CD4-positive, alpha-beta T cell (primary cell): ENCODE measurements at places on chromosomes 7 and 10. TPM values are rescaled to one million over a fixed set of nuclear protein-coding genes. Genes with fewer than 3 reads are reported as not detected.

Gene PDE6C
- total RNA-seq = not detected

- no peaks in the 10 kb centered on the region for H3K36me3 ChIP-seq
- no peak overlapping the region for H3K27ac ChIP-seq
- no peak for DNase-seq
Observed at GRCh38 chr7:137717811-137718271, 128.9 kb downstream of the DGKI start.

GRCh38 chr10:118594392-118595063 lies 920 bp downstream of the PRLHR start:
- H3K27ac ChIP-seq = no peak overlapping the region
- peaks cover 24% of the 10 kb centered on the region for H3K4me1 ChIP-seq
- peaks cover 30% of the 10 kb centered on the region for H3K27me3 ChIP-seq
- no peak overlapping the region for H3K4me3 ChIP-seq
- no peaks in the 10 kb centered on the region for H3K36me3 ChIP-seq

- DNase-seq = no peak
- no peaks in the 10 kb centered on the region for H3K36me3 ChIP-seq
- peaks cover 25% of the 10 kb centered on the region for H3K4me1 ChIP-seq
- peaks cover 75% of the 10 kb centered on the region for H3K27me3 ChIP-seq
- no peak overlapping the region for H3K27ac ChIP-seq
Observed at GRCh38 chr7:156998988-156999957, 11.2 kb downstream of the MNX1 start.

Gene SVIL
- 40.3 TPM for total RNA-seq
